NCI-H69 (cell line): ENCODE measurements at places on chromosomes 4 and X.

DNA sequence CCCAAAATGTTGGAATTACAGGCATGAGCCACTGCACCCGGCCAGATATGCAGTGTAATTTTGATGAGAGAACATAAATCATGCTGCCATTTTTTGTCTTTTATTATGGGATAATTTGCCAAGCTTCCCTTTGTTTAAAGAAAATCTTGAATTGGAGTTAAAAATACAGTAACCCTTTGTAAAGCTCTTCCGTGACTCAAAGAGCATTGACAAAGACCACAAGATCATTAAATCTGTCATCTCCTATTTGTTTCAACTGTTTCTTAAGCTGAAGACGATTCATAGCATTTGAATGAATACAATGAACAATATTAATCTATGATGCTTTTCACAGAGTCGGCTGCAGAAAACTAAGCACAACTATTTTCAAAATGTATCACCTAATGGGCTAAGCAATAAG lies 132.6 kb downstream of the ANAPC4 start:
- DNase-seq, result no peak

GRCh38 chrX:18769812-18770573 lies 62.5 kb downstream of the PPEF1 start:
- no peak for DNase-seq

GRCh38 chrX:134545510-134545909 lies 85.5 kb downstream of the HPRT1 start:
- no peak for DNase-seq

- DNase-seq, result no peak
Observed at GRCh38 chr4:3184725-3185124, 64.2 kb upstream of the MSANTD1 start.

GRCh38 chr4:54585321-54586000 lies 72.3 kb upstream of the KIT start:
- DNase-seq, result no peak

GRCh38 chr4:40829586-40829985 lies 79.8 kb downstream of the NSUN7 start:
- no peak for DNase-seq
